CD4-positive, alpha-beta T cell treated with Interleukin-21 for 1 hour (primary cell): ENCODE measurements at places on chromosomes 11 and 22.

- no peak for DNase-seq
Measured at GRCh38 chr11:122336706-122337105, 220.7 kb upstream of the BLID start.

- DNase-seq: no peak
Measured at GRCh38 chr22:48055827-48056226, 1293.4 kb downstream of the TBC1D22A start.

GRCh38 chr22:38030311-38031133, 26.7 kb upstream of the PICK1 start:
- DNase-seq: no peak

DNA sequence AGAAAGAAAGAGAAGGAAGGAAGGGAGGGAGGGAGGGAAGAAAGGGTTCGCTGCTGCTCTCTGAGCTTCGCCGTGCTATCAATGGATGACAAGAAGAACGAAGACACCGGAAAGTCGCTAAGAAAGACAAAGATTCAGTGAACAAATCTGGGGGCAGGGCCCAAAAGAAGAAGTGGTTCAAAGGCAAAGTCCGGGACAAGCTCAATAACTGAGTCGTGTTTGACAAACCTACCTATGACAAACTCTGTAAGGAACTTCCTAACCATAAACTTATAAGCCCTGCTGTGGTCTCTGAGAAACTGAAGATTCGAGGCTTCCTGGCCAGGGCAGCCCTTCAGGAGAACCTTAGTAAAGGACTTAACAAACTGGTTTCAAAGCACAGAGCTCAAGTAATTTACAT, 2.9 kb upstream of the TTLL1 start:
- DNase-seq: no peak

DNA sequence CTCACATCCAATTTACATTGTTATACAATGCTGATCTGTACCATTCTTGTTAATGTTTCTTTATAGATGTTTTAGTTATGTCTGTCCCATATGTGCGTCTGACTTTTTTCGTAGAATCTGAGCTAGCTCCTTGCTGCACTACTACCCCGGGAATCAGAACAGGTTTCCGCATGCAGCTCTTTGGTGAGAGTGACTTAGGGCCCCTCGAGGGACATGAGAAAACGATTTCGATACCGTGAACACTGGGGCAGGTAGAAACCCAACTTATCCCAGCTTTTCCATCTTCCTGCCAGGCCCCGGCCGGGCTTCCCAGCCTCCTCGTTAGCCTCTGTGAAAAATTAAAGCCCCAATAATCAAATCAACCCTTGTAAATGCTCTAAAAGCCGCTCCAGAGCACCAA, 23.4 kb upstream of the PKNOX2 start:
- DNase-seq: no peak

- DNase-seq: no peak
Measured at GRCh38 chr11:17718015-17718414, 1.4 kb upstream of the MYOD1 start.

- DNase-seq: no peak
Measured at GRCh38 chr11:76077575-76078150, 128.6 kb downstream of the WNT11 start.

GRCh38 chr22:37764622-37765021, 43.1 kb upstream of the GCAT start:
- no peak for DNase-seq

- no peak for DNase-seq
Measured at GRCh38 chr11:42253156-42253555, 793.7 kb upstream of the LRRC4C start.

GRCh38 chr11:14118072-14118471, 155.5 kb downstream of the SPON1 start:
- no peak for DNase-seq

GRCh38 chr11:54558919-54559318, 44.9 kb downstream of the OR4C46 start:
- no peak for DNase-seq

- DNase-seq: no peak
Measured at GRCh38 chr11:46338988-46339666, 8.1 kb upstream of the DGKZ start.

- peak; percentile 64 for DNase-seq
Measured at GRCh38 chr22:31278626-31279326, 13.5 kb downstream of the PIK3IP1 start.

DNA sequence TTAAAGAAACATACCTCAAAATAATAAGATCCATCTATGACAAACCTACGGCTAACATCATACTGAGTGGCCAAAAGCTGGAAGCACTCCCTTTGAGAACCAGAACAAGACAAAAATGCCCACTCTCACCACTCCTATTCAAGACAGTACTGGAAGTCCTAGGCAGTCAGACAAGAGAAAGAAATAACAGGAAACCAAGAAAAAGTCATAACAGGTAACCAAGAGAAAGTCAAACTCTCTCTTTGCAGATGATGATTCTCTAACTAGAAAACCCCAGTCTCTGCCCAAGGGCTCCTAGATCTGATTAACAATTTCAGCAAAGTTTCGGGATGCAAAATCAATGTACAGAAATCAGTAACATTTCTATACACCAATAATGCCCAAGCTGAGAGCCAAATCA, 35.6 kb downstream of the TMEM123 start:
- DNase-seq: peak; percentile 34

DNA sequence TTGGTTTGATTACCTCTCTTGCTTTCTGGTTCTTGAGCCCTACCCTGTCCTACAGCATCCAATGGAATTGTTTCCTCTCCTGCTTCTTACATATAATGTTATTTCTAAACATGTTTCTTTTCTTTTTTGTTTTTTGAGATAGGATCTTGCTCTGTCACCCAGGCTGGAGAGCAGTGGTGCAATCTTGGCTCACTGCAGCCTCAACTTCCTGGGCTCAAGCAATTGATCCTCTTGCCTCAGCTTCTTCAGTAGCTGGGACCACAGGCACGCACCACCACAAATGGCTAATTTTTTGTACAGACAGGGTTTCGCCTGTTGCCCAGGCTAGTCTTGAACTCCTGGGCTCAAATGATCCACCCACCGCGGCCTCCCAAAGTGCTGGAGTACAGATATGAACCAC, 105.9 kb downstream of the SGSM3 start:
- DNase-seq: no peak

DNA sequence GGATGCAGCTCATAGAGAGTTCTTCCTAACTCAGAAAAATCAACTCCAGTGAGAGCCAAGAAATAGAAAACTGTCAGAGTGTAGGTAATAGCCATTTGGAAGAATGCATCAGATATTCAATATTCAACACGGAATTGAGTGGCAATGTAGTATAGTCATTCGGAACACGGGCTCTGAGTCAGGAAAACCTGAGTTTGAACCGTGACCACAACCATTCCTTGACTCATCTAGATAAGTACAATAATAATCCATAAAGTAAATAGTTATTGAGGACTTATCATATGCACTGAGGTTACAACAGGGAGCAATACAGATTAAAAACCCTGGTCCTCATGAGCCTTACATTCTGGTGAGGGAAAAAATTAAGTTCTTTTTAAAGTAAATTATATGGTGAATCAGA, 62.6 kb upstream of the PHF21A start:
- DNase-seq: no peak

GRCh38 chr11:86812322-86812670, 12.0 kb downstream of the PRSS23 start:
- DNase-seq: no peak

DNA sequence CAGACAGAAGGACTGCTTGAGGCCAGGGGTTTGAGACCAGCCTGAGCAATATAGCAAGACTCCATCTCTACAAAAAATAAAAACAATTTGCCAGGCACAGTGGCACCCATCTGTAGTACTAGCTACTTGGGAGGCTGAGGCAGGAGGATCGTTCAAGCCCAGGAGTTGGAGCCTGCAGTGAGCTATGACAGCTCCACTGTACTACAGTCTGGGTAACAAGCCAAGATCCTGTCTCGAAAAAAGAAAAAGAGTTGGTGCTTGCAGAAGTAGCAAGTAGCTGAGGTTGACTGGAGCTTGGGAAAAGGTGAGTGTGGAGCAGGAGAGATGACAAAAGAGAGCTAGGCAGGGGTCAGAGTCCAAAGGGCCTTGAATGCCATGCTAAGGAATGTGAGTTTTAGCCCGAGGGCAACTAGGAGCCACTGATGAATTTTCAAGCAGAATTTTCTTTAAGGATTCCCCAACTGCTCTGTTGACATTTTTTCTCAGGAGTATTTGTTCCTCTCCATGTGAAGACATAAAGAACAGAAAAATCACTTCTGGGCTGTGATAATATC, 3.1 kb downstream of the AP1B1 start:
- no peak for DNase-seq

DNA sequence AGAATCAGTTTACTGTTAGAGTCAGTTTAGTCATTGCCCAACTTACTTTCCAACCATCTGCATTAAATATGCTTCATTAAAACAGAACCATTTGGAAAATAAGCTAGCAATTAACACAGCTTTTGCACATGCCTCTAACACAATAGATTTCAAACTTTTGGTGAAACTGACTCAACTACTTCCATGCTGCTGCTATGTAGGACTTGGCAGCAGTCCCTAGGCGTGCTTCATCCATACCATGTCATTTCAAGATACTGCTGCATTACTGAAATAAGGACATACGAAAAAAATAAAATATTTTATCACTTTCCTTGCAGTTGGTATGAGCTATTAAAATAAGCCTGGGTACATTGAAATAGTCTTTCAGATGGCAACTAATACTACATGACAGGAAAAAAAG, 65.5 kb upstream of the SOX6 start:
- DNase-seq: no peak

DNA sequence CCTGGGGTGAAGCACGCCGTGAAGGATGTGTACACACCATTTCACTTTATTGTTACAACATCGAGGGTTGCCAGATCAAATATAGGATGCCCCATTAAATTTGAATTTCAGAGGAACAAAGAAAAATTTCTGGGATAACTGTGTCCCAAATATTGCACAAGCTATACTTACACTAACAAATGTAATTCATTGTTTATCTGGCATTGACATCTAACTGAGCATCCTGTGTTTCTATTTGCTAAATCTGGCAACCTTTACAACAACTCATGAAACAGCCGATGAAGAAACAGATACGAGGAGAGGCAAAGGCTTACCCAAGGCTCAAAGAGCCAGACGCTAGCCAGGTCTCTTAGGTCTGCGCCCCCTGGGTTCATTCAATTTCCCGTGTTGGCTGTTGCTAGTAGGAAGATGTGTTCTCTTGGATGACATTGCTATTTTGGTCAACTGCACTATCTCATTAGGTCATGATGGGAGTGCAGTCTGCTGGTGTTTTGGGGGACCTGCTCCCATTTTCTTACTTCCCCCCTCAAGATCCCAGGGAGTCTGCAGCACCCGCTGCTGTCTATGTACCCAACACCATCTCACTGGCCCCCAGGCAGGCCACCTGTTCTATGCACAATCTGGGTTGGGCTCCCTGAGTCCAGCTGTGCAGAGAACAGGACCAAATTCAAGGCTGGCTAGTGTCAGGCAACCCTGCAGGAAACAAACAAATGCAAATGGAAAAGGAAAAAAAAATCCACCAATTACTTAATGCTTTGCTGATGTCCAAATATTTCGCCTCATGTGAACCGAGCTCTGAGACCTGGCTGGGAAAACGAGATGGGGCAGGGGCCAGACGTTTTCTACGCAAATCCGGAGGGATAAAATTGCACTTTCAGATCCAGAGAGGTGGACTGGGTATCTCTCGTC, 560.9 kb downstream of the MIAT start:
- no peak for DNase-seq

- DNase-seq: no peak
Measured at GRCh38 chr11:2711161-2711560, 11.4 kb upstream of the KCNQ1OT1 start.
